ENCODE measurements at places on chromosomes 1 and 21.

- no peak for DNase-seq
Observed at GRCh38 chr1:157095551-157095950, 4.1 kb downstream of the ETV3L start.

DNA sequence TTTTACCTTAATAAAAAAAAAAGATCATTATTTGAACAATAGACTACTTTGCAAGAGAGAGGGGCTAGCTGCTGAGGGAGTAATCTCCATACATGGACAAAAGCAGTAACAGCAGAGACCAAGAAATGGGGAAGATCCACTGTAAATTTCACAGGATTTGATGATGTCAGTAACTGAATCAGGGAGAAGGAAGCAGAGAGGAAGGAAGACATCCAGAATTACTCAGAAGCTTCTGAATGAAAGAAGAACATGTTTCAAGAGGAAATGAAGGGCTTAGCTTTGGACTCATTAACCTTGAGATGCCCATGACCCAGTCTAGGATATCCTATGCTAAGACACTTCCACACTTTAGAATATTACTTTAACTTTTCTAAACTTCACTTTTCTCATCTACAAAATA is 60.4 kb downstream of the SLC44A5 start:
- DNase-seq = no peak

- no peak for DNase-seq
Observed at GRCh38 chr1:167689567-167689920, 32.2 kb upstream of the MPZL1 start.

- DNase-seq = no peak
Observed at GRCh38 chr1:37616330-37616729, 18.4 kb downstream of the RSPO1 start.

DNA sequence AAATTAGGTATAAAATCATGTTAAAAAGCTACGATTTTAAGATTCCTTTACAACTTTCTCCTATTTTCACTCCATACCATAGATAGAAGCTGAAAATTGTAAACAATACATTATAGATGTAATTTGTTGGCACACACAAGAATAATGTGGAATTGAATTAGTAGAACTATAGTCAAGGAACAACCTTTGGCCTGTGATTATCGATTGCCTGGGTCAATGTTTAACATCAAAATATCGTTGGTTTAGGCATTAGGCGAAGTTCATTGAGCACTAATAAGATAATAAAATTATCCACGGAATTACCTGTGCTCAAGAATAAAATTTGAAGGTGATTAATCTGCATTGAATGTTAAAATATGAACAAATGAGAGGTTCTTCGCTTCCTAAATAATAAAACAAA is 455.1 kb upstream of the ZP4 start:
- DNase-seq = no peak

DNA sequence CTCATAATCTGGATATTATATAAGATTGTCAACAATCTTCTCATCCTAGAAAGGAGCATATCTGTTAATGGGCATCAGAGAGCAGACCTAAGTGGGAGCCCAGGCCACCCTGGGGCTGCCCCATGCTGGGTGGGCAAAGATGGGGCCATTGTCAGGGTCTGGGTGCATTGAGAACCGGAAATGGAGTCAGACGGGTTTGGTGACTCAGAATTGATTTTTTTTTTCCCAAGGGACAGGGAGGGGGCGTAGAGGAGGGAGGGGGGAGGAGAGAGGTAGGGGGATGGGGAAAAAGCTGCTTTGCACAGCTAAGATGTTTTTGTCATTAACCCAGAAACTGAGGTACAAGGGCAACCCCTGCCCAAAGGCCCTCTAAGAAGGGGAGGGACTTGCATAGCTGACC is 1.3 kb downstream of the ATXN7L2 start:
- DNase-seq = no peak
